ENCODE measurements at places on chromosomes 13 and 19. TPM values are rescaled to one million over a fixed set of nuclear protein-coding genes. Genes with fewer than 3 reads are reported as not detected.

GRCh38 chr19:3364501-3364858 is 1.9 kb upstream of the NFIC start:
- peaks cover 80% of the 10 kb centered on the region for H3K4me1 ChIP-seq
- peak overlapping the region; percentile 99 for H3K27ac ChIP-seq

GRCh38 chr13:33185853-33186252 is 99.7 kb downstream of the STARD13 start:
- H3K4me1 ChIP-seq, result peaks cover 92% of the 10 kb centered on the region
- H3K27me3 ChIP-seq, result no peaks in the 10 kb centered on the region
- H3K4me3 ChIP-seq, result no peak overlapping the region
- DNase-seq, result no peak
- no peak overlapping the region for H3K27ac ChIP-seq

DNA sequence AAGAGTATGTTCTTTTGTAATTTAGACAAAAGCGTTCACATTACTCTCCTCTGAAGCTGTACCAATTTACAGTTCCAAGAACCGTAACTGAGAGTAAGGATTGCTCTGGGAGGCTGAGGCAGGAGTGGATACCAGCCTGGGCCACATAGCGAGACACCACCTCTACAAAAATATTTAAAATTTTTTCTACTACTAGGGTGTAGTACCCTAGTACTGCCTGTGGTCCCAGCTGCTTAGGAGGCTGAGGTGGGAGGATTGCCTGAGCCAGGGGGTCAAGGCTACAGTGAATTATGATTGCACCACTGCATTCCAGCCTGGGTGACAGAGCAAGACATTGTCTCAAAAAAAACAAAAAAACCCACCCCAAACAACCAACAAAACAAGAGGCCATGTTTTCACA is 12.1 kb upstream of the CYP2A6 start:
- DNase-seq, result no peak
- no peaks in the 10 kb centered on the region for H3K27me3 ChIP-seq
- no peaks in the 10 kb centered on the region for H3K4me1 ChIP-seq
- no peak overlapping the region for H3K4me3 ChIP-seq
- no peaks in the 10 kb centered on the region for H3K36me3 ChIP-seq
- no peak overlapping the region for H3K27ac ChIP-seq

GRCh38 chr13:77994166-77994565 is 75.5 kb upstream of the EDNRB start:
- H3K4me3 ChIP-seq, result no peak overlapping the region
- no peaks in the 10 kb centered on the region for H3K4me1 ChIP-seq
- H3K27me3 ChIP-seq, result no peaks in the 10 kb centered on the region
- H3K27ac ChIP-seq, result no peak overlapping the region
- no peak for DNase-seq

DNA sequence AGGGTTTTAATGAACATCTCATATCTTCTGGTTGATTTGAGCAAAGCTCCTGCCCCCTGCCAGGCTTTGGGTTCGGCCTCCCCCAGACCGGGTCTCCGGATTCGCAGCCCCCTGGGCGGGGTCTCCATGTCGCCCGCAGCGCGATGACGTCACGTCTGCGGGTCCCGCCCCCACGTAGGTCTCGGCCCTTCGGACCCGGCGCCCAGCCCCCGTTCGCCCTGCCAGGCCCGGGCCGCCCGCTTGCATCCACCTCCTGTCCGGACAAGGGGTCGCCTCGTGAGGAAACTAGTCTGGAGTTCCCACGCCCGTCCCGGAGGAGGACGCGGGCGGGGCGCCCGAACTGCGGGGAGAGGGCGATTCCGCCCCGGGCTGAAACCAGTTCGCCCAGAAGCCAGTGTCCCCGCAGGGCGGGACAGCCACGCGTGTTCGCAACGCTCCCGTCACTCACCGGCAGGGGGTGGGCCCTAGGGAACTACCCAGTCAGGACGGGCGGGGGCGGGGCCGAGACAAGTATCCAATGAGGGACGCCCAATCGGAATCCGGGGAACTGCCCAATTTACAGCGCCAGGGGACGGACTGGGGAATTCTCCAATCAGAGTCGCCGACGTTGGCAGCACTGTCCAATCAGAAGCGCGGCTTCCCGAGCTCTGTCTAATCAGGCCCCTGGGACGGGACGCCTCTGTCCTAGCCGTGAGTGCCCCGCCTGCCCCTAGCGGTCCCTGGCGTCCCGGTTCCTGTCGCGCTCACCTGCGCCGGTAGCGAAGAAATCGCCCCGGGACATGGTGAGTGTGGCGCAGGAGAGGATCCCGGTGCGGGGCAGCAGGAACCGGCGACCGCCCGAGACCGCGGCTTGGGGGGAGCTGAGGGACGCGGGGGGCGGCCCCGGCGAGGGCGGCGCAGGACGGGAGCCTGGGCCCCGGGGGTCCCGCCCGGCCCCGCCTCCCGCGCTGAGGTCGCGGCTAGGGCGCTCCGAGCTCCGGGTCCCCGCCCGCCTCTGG is at the start of gene ZNF555:
Gene ZNF555 (plus strand): TSS at position 682 of the 998 bp plus-strand sequence. CDS start 98 bp downstream, at position 780.
- peak; percentile 100 for DNase-seq
- peak within 1 kb of the TSS; percentile 98 for H3K4me3 ChIP-seq
- peaks cover 17% of the 10 kb centered on the region for H3K4me1 ChIP-seq
- no peaks in the 10 kb centered on the region for H3K27me3 ChIP-seq
- peaks cover 4% of the 10 kb centered on the region for H3K36me3 ChIP-seq

GRCh38 chr13:98571955-98572662 is 4.8 kb downstream of the STK24 start:
- no peak overlapping the region for H3K4me3 ChIP-seq
- no peaks in the 10 kb centered on the region for H3K36me3 ChIP-seq
- H3K27me3 ChIP-seq, result no peaks in the 10 kb centered on the region
- H3K27ac ChIP-seq, result peak overlapping the region; percentile 65
- H3K4me1 ChIP-seq, result peaks cover 67% of the 10 kb centered on the region

DNA sequence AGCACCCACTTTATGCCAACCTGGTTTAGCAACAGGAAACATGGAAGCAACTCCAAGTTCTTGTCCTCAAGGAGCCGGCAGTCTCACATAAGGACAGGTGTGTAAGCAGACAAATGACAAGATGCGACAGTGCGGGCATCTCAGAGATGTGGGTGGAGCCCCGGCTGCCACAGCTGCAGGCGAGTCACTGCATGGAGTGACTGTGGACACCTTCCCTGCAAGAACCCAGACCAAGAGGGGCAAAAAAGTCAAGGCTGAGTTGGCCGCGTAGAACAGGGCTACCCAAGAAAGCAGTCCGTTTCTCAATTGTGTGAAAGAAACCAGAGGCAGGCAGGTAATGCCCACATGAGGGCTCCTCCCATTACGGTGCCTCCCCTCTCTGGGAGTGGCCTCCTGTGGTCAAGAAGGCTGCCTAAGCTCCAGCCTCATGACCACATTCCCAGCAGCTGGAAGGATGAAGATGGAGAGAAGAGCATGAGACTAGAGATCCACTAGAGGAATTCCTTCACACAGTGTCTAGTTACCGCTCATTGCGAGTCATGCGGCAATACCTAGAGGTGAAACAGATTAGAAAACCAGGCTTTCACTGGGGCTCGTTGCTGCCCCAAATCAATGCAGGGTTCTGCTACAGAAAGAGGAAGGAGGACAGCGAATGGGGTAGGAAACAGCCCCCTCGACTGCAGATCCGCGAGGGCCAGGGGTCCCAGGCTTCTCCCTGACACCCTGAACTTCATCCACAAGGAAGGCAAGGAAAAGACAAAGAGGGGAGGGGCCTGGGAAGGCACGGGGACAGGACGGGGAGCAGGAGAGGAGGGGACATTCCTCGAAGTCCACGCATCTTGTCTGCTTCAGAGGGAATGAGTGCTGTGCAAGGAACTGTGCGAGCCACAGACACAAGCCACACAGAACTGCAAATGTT is 80.2 kb downstream of the SPACA7 start:
- H3K27ac ChIP-seq, result no peak overlapping the region
- H3K27me3 ChIP-seq, result no peaks in the 10 kb centered on the region
- H3K36me3 ChIP-seq, result no peaks in the 10 kb centered on the region
- DNase-seq, result peak; percentile 18
- H3K4me3 ChIP-seq, result no peak overlapping the region

DNA sequence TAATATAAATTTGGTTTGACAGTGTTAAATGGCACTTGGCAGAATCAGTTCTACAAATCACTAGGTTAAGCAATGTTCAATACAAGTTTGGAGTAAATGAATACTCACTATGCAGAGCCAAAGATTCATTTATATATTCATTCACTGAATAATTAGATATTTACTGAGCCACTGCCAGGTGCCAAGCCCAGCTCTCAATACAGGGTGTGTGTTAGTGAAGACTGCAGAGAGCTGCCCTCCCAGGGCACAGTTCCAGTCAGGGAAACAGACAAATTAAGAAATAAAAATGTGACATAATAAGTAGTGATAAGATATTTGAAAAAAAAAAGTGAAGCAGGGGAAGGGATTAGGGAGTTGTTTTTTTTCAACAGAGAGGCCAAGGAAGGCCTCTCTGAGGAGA is 411.7 kb downstream of the KCNRG start:
- no peak overlapping the region for H3K4me3 ChIP-seq
- H3K4me1 ChIP-seq, result peaks cover 7% of the 10 kb centered on the region
- no peaks in the 10 kb centered on the region for H3K36me3 ChIP-seq
- H3K27ac ChIP-seq, result no peak overlapping the region

DNA sequence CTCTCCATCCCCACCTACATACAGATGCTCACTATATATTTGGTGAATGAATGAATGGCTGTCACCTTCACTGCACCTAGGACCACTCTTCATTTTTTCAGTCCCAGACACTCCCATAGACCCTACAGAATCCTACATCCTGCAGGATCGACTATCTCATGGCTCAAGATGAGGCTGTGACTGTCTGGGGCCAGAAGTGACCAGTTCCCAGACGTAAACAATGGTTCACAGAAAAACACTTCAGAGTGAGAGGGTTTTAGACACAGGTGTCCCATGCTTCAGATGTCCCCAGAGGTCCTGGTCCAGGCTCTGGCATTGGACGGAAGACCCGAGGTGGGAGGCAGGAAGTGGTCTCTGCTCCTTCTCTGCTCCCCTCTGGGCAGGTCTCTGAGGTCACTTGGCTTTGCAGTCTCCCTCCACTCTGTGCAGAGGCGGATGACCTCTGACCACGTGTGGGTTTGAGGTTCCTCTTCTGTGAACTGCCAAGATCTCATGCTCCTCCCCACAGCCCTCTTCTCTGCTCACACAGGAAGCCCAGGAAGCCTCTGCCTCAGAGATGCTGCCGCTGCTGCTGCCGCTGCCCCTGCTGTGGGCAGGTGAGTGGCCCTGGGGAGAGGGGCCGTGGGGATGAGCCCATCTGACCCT is 24.9 kb downstream of the SIGLEC7 start:
- H3K27ac ChIP-seq, result no peak overlapping the region
- peak; percentile 38 for DNase-seq
- H3K4me3 ChIP-seq, result no peak overlapping the region
- H3K4me1 ChIP-seq, result peaks cover 6% of the 10 kb centered on the region

DNA sequence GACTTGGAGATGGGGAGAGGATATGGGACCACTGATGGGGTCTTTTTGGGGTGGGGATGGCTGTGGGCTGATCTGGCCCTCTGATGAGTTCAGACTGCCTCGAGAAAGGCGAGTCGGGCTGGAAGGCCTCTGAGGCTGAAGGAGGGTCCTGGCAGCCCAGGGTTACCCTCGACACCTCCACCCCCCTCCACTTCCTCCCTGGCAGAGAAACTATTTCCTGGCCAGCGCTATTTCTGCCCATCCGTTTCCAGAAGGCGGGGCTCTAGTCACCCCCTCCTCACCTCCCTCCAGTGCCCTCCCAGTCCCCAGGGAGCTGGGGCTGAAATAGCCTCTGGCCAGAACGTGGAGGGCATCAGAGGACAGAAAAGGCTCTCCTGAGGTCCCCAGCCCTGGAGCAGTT is 9.7 kb downstream of the EXOC3L2 start:
- H3K27me3 ChIP-seq, result peaks cover 6% of the 10 kb centered on the region
- H3K27ac ChIP-seq, result peak overlapping the region; percentile 18
- no peak overlapping the region for H3K4me3 ChIP-seq
- H3K36me3 ChIP-seq, result no peaks in the 10 kb centered on the region
- no peak for DNase-seq
- peaks cover 11% of the 10 kb centered on the region for H3K4me1 ChIP-seq

GRCh38 chr13:40120781-40121180 is 465.3 kb downstream of the COG6 start:
- H3K36me3 ChIP-seq, result no peaks in the 10 kb centered on the region
- H3K4me1 ChIP-seq, result peaks cover 6% of the 10 kb centered on the region
- H3K27me3 ChIP-seq, result no peaks in the 10 kb centered on the region
- DNase-seq, result no peak
- no peak overlapping the region for H3K27ac ChIP-seq

- peaks cover 53% of the 10 kb centered on the region for H3K36me3 ChIP-seq
- H3K4me3 ChIP-seq, result no peak overlapping the region
- no peak overlapping the region for H3K27ac ChIP-seq
- no peak for DNase-seq
- H3K4me1 ChIP-seq, result peaks cover 77% of the 10 kb centered on the region
These were observed 1.5 kb upstream of the ECH1 start for GRCh38 chr19:38833092-38833425.

DNA sequence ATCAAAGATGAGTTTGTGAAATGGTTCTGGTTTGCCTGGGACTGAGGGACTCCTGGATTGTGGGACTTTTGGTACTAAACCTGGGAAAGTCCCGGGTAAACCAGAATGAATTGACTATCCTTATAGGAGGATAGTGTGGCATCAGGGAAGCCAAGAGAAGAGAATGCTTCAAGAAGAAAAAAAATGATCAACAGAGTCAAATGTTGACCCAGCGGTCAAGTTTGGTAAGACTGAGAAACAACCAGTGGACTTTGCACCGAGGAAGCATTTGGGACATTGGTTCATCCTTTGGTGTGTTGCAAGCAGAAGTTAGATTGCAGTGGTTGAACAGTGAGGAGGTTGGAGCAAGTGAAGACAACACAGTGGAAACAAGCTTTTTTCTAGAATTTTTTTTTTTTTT is 33.5 kb downstream of the CLEC17A start:
- H3K27ac ChIP-seq, result no peak overlapping the region
- no peaks in the 10 kb centered on the region for H3K27me3 ChIP-seq
- no peak overlapping the region for H3K4me3 ChIP-seq
- H3K36me3 ChIP-seq, result no peaks in the 10 kb centered on the region
- DNase-seq, result no peak

- no peaks in the 10 kb centered on the region for H3K27me3 ChIP-seq
- no peak overlapping the region for H3K27ac ChIP-seq
- H3K4me1 ChIP-seq, result no peaks in the 10 kb centered on the region
- no peak overlapping the region for H3K4me3 ChIP-seq
These were observed 63.4 kb upstream of the MED4 start for GRCh38 chr13:48158290-48158689.

DNA sequence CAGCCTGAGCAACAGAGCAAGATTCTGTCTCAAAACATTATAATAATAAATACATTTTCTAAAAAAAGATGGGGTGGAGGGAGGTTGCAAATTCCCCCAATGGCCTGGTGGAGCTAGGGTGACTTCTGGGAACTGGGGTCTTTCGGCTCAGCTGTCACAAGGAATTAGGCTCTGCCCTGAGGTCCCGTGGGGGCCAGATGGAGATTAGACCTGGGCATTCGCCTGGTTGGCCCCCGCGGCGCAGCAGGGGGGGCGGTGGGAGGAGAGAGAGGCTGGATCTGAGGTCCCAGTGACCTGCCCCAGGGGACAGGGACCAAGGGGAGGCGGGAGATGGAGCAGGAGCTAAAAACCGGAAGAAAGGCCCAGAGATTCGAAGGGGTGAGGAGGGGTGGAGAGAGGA is 14.8 kb downstream of the FUT6 start:
- no peak overlapping the region for H3K27ac ChIP-seq
- no peak for DNase-seq
- no peaks in the 10 kb centered on the region for H3K27me3 ChIP-seq

Gene ZNF606
- total RNA-seq, result 18.0 TPM

Gene ARGLU1
- total RNA-seq, result 321 TPM

Gene FSD1
- not detected for total RNA-seq

Data from stomach (tissue), 19 donors.